ENCODE measurements at places on chromosomes 13 and 19. TPM values are rescaled to one million over a fixed set of nuclear protein-coding genes. Genes with fewer than 3 reads are reported as not detected.
A peak's percentile ranks its signal among the peaks of the same experiment; 100 is the strongest.

GJA3 gene
- 5.5 TPM for total RNA-seq

HPN gene
- total RNA-seq = not detected

RFXANK gene
- 30.6 TPM for total RNA-seq

ZNF560 gene
- total RNA-seq = 0.25 TPM

ZNF723 gene
- not detected for total RNA-seq

MAMSTR gene
- total RNA-seq = 0.22 TPM

NXNL1 gene
- not detected for total RNA-seq

RFPL4AL1 gene
- not detected for total RNA-seq

KIRREL2 gene
- total RNA-seq = not detected

GRCh38 chr19:50721441-50722137, 1.6 kb upstream of the CLEC11A start:
- H3K27me3 ChIP-seq = no peaks in the 10 kb centered on the region
- peak overlapping the region; percentile 78 for H3K27ac ChIP-seq
- H3K4me3 ChIP-seq = no peak overlapping the region
- peaks cover 17% of the 10 kb centered on the region for H3K4me1 ChIP-seq
- H3K36me3 ChIP-seq = no peaks in the 10 kb centered on the region

GRCh38 chr19:46456930-46457329, 14.4 kb downstream of the PNMA8A start:
- no peaks in the 10 kb centered on the region for H3K36me3 ChIP-seq
- H3K4me3 ChIP-seq = no peak overlapping the region
- H3K27me3 ChIP-seq = peaks cover 12% of the 10 kb centered on the region
- DNase-seq = no peak

- peak overlapping the region; percentile 90 for H3K27ac ChIP-seq
- peaks cover 26% of the 10 kb centered on the region for H3K4me1 ChIP-seq
- DNase-seq = peak; percentile 77
- no peaks in the 10 kb centered on the region for H3K36me3 ChIP-seq
- H3K4me3 ChIP-seq = peak overlapping the region; percentile 97
Observed at GRCh38 chr13:74134777-74135325, 647 bp upstream of the KLF12 start.

GRCh38 chr19:36152352-36153091, at the start of gene COX7A1:
Gene COX7A1, minus strand, starts transcription at chr19:36152447. Its CDS starts 40 bp downstream, at chr19:36152407.
- H3K27me3 ChIP-seq = no peaks in the 10 kb centered on the region
- H3K4me3 ChIP-seq = peak within 1 kb of the TSS; percentile 71
- H3K4me1 ChIP-seq = no peaks in the 10 kb centered on the region

GRCh38 chr13:106153876-106154275, 381.6 kb downstream of the EFNB2 start:
- no peak overlapping the region for H3K27ac ChIP-seq
- no peaks in the 10 kb centered on the region for H3K36me3 ChIP-seq
- H3K4me3 ChIP-seq = no peak overlapping the region
- no peaks in the 10 kb centered on the region for H3K27me3 ChIP-seq

- H3K27ac ChIP-seq = peak overlapping the region; percentile 48
- no peaks in the 10 kb centered on the region for H3K36me3 ChIP-seq
- no peak overlapping the region for H3K4me3 ChIP-seq
Observed at GRCh38 chr13:42893214-42893671, 98.8 kb downstream of the EPSTI1 start.

- no peaks in the 10 kb centered on the region for H3K4me1 ChIP-seq
- DNase-seq = peak; percentile 38
- H3K36me3 ChIP-seq = no peaks in the 10 kb centered on the region
Observed at GRCh38 chr19:46766569-46767317, 20.5 kb upstream of the STRN4 start.

DNA sequence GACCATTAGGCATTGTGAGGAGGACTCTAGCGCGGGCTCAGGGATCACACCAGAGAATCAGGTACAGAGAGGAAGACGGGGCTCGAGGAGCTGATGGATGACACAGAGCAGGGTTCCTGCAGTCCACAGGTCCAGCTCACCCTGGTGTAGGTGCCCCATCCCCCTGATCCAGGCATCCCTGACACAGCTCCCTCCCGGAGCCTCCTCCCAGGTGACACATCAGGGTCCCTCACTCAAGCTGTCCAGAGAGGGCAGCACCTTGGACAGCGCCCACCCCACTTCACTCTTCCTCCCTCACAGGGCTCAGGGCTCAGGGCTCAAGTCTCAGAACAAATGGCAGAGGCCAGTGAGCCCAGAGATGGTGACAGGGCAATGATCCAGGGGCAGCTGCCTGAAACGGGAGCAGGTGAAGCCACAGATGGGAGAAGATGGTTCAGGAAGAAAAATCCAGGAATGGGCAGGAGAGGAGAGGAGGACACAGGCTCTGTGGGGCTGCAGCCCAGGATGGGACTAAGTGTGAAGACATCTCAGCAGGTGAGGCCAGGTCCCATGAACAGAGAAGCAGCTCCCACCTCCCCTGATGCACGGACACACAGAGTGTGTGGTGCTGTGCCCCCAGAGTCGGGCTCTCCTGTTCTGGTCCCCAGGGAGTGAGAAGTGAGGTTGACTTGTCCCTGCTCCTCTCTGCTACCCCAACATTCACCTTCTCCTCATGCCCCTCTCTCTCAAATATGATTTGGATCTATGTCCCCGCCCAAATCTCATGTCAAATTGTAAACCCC, 2.8 kb upstream of the CEACAM5 start:
- H3K27me3 ChIP-seq = no peaks in the 10 kb centered on the region
- DNase-seq = peak; percentile 41
- H3K27ac ChIP-seq = no peak overlapping the region
- H3K4me1 ChIP-seq = no peaks in the 10 kb centered on the region
- no peak overlapping the region for H3K4me3 ChIP-seq

DNA sequence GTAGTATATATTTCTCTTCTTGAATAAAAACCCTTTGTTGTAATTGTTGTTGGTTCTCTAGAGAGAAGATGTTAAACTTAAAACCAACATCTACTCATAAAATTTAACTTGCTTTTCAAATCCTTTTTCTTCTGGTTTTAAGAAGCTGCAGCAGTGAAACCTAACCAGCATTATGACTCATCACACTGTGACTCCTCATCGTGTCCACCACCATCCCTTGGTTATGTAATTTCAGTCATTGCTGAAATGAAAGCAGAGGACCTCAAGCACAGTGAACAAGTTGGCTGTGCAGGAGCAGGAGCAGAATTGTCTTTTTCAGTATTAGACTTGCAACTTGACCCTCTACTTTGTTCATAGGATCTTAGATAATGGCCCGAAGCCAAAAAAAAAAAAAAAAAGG, 64.9 kb upstream of the HTR2A start:
- H3K27ac ChIP-seq = no peak overlapping the region
- peaks cover 11% of the 10 kb centered on the region for H3K4me1 ChIP-seq
- peak; percentile 92 for DNase-seq
- H3K4me3 ChIP-seq = 0 out of 2 replicates have a peak overlapping the region, but pooled peaks have one; percentile 1
- no peaks in the 10 kb centered on the region for H3K36me3 ChIP-seq

DNA sequence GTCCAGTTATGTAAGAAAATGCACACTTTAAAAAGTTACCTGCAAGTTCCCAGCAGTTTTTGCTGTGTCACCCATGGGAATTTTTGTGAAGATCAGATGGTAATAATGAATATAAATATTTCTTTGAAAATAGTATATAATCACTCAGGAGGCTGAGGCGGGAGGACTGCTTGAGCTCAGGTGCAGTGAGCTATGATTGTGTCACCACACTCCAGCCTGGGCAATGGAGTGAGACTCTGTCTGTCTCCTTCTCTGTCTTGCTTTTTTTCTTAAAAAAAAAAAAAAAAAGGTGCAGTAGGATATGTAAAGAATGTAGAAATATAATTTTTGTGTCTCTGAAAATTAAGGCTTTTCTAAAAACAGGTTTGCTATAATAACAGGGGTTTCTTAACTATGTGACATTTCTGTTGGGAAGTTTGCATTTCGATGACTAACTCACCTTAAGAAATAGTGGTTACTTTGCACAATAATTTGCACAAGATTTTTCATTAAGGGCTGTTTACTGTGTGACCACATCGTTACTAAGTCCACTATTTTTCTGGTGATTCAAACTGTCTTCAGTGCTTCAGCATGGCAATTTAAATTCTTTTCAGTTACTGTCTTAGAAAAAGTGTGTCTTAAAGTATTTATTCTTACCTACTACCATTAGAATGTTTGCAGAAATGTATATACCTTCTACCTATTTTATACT, 37.3 kb downstream of the DNAJC3 start:
- no peak overlapping the region for H3K4me3 ChIP-seq
- H3K36me3 ChIP-seq = peaks cover 19% of the 10 kb centered on the region
- H3K27ac ChIP-seq = peak overlapping the region; percentile 69
- peaks cover 32% of the 10 kb centered on the region for H3K4me1 ChIP-seq
- no peaks in the 10 kb centered on the region for H3K27me3 ChIP-seq

DNA sequence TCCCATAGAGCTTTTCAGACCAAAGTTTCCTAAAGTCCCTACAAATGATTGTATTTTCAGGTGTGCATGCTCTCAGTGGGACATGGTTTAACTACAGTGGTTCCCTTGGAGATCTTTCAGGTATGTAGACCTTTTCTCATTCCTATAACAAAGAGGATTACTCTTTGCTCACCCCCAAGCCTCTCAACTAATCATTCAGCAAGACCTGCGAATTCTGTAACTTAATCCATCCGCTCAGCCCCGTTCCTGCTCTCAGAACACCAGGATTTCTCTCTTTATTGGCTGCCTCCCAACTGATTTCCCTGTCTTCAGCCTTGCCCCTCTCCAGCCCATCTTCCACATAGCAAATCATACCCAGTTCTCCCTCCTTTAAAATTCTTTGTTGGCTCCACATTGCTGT, 253.6 kb downstream of the MTUS2 start:
- no peak overlapping the region for H3K4me3 ChIP-seq
- no peaks in the 10 kb centered on the region for H3K36me3 ChIP-seq
- H3K4me1 ChIP-seq = no peaks in the 10 kb centered on the region

- no peaks in the 10 kb centered on the region for H3K36me3 ChIP-seq
- DNase-seq = no peak
- H3K27me3 ChIP-seq = no peaks in the 10 kb centered on the region
- H3K4me3 ChIP-seq = no peak overlapping the region
Observed at GRCh38 chr13:24252136-24252535, 57.2 kb upstream of the C1QTNF9 start.

- peak overlapping the region; percentile 5 for H3K4me3 ChIP-seq
- peak overlapping the region; percentile 32 for H3K27ac ChIP-seq
- no peaks in the 10 kb centered on the region for H3K27me3 ChIP-seq
- no peaks in the 10 kb centered on the region for H3K36me3 ChIP-seq
- peaks cover 55% of the 10 kb centered on the region for H3K4me1 ChIP-seq
Observed at GRCh38 chr13:28478127-28478526, 16.8 kb downstream of the FLT1 start.

GRCh38 chr13:99610702-99611289, 109.5 kb downstream of the TM9SF2 start:
- no peaks in the 10 kb centered on the region for H3K36me3 ChIP-seq
- no peak overlapping the region for H3K4me3 ChIP-seq
- H3K27me3 ChIP-seq = no peaks in the 10 kb centered on the region
- H3K27ac ChIP-seq = no peak overlapping the region
- DNase-seq = no peak
- no peaks in the 10 kb centered on the region for H3K4me1 ChIP-seq

GRCh38 chr13:70330697-70331361, 222.6 kb upstream of the KLHL1 start:
- H3K4me1 ChIP-seq = no peaks in the 10 kb centered on the region
- H3K27me3 ChIP-seq = no peaks in the 10 kb centered on the region
- DNase-seq = no peak

GRCh38 chr19:40270362-40271089, 14.6 kb downstream of the AKT2 start:
- H3K4me3 ChIP-seq = no peak overlapping the region
- DNase-seq = no peak
- no peaks in the 10 kb centered on the region for H3K36me3 ChIP-seq
- peaks cover 10% of the 10 kb centered on the region for H3K4me1 ChIP-seq

GRCh38 chr19:11096210-11096841, 7.1 kb downstream of the LDLR start:
- H3K4me3 ChIP-seq = no peak overlapping the region
- H3K4me1 ChIP-seq = peaks cover 35% of the 10 kb centered on the region
- no peaks in the 10 kb centered on the region for H3K27me3 ChIP-seq
- H3K36me3 ChIP-seq = no peaks in the 10 kb centered on the region
- DNase-seq = peak; percentile 75

- H3K4me1 ChIP-seq = no peaks in the 10 kb centered on the region
- no peaks in the 10 kb centered on the region for H3K36me3 ChIP-seq
- no peak overlapping the region for H3K4me3 ChIP-seq
- no peak for DNase-seq
Observed at GRCh38 chr13:89959074-89959473, 1388.4 kb upstream of the MIR17HG start.

DNA sequence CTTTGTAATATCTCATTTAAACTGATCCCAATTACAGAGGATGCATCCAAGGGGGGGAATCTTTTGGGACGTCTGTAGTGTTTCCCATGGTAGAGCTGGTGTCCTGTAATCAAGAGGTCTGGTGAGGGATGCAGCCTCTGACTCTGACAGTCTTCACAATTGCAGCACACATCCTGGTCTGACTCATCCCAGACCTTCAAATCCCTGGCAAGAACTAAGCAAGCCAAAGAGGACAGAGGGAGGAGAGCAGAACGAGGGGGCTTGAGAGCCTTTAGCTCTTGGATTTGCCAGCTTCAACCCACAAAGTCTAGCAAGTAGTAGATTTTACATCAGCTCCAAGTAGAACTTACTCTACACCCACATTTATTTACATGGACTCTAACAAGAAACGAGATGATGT, 17.3 kb upstream of the FCGBP start:
- H3K27ac ChIP-seq = no peak overlapping the region
- no peaks in the 10 kb centered on the region for H3K36me3 ChIP-seq
- no peaks in the 10 kb centered on the region for H3K27me3 ChIP-seq
- DNase-seq = peak; percentile 68

GRCh38 chr13:23861310-23861709, 27.9 kb downstream of the MIPEP start:
- no peaks in the 10 kb centered on the region for H3K27me3 ChIP-seq
- no peak overlapping the region for H3K4me3 ChIP-seq
- H3K27ac ChIP-seq = no peak overlapping the region
- DNase-seq = no peak

DNA sequence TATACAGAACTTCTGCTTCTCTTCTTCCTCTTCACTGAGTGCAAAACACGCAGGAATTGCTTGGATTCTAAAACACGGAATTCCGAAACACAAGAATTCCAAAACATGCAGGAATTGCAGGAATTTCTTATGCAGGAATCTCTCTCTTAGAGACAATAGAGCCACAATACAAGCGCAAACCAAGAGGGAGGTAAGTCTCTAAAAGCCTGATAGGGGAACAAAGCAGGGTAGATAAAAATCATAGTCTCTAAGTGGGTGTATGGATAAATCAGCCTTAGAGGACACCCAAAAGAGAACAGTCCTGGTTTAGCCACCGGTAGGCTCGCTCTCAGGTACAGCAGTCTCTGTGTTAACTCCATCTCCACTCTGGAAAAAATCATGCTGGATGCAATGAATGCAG, 112.9 kb downstream of the LHFPL6 start:
- no peaks in the 10 kb centered on the region for H3K36me3 ChIP-seq
- H3K27ac ChIP-seq = no peak overlapping the region
- H3K4me3 ChIP-seq = no peak overlapping the region
- H3K4me1 ChIP-seq = peaks cover 16% of the 10 kb centered on the region
- no peak for DNase-seq

All from GM23248 (cell line).